ENCODE measurements at places on chromosomes 16 and 17.
A peak's percentile ranks its signal among the peaks of the same experiment; 100 is the strongest.

- no peak for DNase-seq
Observed at GRCh38 chr16:89139907-89140361, 31.6 kb upstream of the CDH15 start.

- no peak for DNase-seq
Observed at GRCh38 chr16:62638964-62639870, 603.0 kb upstream of the CDH8 start.

GRCh38 chr16:69531988-69532387 lies 33.8 kb upstream of the NFAT5 start:
- DNase-seq, result no peak

DNA sequence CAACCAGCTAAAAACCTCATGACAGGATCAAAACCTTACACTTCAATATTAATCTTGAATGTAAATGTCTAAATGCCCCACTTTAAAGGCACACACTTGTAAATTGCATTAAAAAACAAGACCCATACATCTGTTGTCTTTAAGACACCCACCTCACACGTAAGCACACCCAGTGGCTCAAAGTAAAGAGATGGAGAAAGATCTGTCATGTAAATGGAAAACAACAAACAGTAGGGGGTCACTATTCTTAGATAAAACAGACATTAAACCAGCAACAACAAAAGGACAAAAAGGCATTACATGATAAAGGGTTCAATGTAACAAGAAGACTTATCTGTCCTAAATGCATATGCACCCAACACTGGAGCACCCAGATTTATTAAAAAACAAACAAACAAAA lies 35.6 kb downstream of the SDR42E1 start:
- DNase-seq, result no peak

GRCh38 chr17:43673516-43674323 lies 12.0 kb upstream of the MEOX1 start:
- DNase-seq, result peak; percentile 82

- no peak for DNase-seq
Observed at GRCh38 chr17:27367121-27367981, 73.4 kb downstream of the WSB1 start.

- no peak for DNase-seq
Observed at GRCh38 chr17:77109764-77110359, 30.9 kb upstream of the SEC14L1 start.

GRCh38 chr17:37859451-37859850 lies 64.8 kb upstream of the TBC1D3K start:
- DNase-seq, result no peak

DNA sequence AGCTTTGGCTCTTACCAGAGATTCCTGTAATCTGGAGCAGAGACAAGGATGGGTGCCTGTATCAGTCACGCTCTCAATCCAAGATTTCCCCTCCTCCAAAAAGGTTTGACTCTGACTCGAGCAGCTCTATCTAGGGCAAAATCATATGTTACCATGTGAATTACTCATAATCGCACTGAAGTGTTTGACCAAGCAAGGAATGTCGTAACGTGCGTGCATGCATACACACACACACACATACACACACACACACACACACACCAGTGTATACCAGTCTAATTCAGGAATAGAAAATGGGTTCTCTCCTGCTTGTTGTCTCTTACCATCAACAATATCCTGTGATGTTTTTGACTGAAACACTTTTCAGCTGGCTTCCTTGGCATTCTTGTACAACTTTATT lies 835.1 kb downstream of the KCNJ2 start:
- DNase-seq, result no peak

- peak; percentile 46 for DNase-seq
Observed at GRCh38 chr16:1188432-1189189, 35.7 kb downstream of the CACNA1H start.

GRCh38 chr16:1327619-1327947 lies 5.9 kb upstream of the BAIAP3 start:
- no peak for DNase-seq

DNA sequence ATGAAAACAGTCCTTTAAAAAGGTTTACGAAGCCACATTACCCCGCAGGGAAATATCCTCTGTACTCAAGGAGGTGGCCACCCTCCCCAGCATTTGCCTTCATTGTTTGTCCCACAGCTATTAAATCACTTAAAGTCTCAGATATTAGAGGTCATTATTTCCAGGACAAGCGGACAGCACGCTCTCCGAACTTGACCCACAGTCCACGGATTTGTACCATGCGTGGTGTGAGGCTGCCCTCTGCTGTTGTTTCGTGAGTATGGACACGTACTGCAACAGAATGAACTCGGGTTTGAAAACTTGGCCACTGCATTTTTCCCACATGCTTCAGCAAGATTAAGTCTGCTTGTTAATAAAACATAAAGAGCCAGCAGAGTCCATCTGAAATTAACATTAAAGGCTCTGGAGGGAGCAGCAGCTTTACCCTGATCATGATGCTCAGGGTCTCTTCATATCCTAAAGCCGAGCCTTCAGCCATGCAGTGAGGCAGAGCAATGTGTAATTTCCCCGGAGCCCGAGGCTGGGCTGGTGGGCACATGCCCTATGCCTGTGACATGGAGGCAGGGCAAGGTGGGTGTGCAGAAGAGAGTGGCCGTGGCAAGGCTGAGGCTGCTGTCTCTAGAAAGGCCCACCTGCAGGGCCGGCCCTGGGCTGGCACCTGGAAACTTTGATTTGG lies 19.7 kb downstream of the MEAK7 start:
- DNase-seq, result peak; percentile 63

- peak; percentile 28 for DNase-seq
Observed at GRCh38 chr17:13031718-13032350, 14.0 kb upstream of the ELAC2 start.

DNA sequence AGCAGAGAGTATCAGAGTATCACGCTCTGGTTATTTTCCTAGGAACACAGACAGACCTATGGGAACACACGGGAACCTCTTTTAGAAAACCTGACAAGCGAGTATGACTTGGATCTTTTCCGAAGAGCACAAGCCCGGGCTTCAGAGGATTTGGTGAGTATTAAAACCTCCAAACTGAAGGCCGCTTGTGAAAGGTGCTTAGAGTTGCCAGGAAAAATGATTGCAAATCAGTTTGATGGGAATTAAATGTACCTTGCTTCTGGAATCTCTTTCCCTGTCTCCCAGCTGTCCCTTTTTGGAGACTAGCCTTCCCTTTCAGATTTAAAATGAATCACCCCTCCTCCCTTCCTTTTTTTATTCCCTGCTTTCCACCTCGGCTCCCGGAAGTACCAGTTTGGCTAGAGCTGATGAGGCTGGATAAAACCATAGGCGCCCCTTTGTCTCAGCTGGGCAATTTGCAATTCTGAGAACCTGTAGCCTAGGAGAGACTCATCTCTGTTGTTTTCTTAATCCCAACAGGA lies 27.3 kb downstream of the KAT7 start:
- DNase-seq, result no peak

DNA sequence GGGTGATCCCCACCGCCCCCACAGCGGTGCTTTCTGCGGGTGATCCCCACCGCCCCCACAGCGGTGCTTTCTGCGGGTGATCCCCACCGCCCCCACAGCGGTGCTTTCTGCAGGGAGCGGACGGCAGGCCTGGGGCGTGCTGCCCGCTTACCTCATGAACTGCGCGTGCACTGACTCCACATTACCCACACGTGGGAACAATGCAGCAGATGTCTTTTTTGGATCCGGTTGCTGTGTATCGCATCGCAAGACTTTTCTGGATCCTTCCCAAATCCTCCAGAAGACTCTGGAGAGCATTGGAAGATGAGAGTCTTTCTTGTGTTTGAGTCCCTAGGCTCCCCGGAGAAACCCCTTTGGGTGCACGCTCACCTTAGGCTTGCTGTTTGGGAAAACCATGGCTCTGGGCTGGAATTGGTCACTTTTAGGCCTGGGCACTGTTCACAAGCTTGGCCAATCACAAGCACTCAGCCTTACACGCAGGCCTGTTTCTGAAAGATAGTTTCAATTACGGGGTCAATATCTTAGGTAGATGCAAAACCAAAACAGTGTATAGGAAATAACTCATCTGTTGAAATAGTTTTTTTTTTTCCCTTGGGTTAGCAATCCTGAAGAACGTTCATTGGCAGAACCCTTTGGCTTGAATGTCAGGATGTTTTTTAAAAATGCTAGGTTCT lies 201.8 kb downstream of the RPTOR start:
- no peak for DNase-seq

- no peak for DNase-seq
Observed at GRCh38 chr16:88069397-88070168, 118.3 kb downstream of the BANP start.

DNA sequence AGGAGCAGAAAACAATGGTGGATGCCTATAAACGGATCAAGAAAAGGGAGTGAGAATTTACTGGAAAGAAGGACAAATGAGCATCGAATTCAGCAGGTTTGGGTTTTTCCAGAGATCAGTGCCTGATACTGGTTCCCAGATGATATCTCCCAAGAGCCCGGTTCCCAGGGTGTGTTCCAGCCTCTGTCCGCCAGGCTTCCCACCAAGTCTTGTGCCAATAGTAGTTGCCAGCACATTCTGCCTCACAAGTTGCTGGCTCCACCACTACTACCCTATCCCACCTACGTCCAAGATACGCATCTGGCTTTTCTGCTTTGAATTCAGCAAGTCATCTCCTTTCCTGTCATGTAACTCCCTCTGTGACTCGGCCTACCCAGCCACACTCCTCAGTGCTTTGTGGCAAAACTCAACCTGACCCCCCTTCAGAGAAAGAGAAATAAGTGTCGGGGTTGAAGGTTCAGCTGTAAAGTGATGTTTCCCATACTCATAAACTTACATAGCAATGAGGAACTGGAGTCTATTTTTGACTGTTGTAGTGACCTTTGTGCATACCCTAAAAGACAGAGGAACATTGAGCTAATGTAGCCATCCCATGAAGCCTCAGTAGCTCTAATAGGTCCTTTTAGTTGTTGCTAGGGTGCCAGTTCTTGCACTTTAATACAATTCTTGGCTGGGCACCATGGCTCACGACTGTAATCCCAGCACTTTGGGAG lies 277.0 kb downstream of the IRX3 start:
- DNase-seq, result no peak

GRCh38 chr17:65193305-65193704 lies 56.1 kb downstream of the RGS9 start:
- DNase-seq, result no peak

DNA sequence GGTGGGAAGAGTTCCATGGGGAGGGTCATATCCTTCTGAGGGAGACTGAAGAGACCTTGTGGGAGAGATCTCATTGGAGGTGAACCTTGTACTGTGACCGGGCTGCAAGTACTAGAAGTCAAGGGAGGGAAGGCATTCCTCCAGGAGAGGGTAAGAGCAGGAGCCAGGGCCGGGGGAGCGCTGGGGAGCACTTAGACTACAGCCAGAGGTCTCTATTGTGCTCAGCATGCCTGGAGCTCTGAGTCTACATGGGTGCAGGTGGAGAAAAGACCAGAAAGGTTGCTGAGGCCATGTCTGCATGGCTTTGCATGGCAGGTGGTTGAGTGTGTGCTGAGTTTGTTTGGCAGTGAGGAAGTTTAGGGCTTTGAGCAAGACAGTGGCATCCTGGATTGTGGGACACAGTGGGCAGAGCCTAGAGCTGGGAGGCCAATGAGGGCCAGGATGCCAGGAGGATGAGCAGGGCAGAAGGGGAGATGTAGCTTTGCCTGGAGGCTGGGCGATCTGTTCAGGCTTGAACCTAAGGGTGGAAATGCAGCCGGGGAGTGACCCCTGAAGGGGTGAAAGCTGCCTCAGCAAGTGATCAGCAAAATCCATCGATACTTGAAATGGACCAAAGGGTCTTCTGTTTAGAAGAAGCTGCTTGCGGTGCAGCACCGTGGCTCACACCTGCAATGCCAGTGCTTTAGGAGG lies 317.4 kb upstream of the TNRC6C start:
- DNase-seq, result no peak

- no peak for DNase-seq
Observed at GRCh38 chr17:36105781-36106492, 2.3 kb downstream of the CCL4 start.

DNA sequence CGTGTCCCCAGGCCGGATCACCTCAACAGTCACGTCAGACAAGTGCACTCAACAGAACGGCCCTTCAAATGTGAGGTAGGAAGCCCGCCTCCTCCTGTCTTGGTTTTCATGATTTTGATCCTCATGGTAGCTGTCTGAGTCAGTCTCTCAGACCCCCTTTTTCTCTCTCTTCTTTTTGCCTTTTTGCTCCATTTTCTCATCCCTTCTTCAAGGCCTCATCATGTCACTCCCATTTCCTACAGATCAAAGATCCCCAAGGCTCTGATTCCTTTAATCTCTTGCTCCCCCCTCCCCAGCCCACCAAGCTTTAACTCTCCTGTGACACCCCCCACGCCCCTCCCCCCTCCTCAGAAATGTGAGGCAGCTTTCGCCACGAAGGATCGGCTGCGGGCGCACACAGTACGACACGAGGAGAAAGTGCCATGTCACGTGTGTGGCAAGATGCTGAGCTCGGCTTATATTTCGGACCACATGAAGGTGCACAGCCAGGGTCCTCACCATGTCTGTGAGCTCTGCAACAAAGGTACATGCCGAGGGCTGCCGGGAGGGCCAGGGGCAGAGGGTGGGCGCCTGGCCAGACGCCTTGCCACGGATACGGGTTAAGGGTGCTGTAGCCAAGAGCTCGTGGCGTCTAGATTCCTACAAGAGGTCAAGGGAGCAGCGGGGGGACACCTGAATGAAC lies 2.0 kb downstream of the MAZ start:
- no peak for DNase-seq

DNA sequence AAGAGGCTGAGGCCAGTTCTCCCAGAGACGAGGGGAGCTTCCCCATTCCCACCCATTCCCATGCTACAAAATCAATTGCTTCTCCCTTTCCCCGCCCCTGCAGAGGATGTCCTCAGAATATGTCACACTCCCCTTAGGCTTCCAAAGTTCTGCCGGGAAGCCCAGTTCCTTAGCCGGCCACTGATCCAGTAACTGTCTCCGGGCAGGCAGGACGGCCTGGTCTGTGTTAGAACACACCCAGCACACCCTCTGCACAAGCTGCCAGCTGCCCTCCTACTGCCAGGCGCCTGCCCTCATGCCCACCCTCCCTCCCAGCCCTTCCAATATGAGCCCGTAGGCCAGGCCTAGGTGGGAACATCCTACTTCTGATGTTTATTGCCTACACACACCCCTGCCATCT lies 31.1 kb downstream of the SGSM2 start:
- no peak for DNase-seq
